BJ (cell line): ENCODE measurements at places on chromosomes 2 and 18. TPM values are rescaled to one million over a fixed set of nuclear protein-coding genes. Genes with fewer than 3 reads are reported as not detected.

The MC2R gene
- polyA plus RNA-seq = not detected in 2 replicates

GRCh38 chr2:201618744-201619662, 24.3 kb downstream of the TMEM237 start:
- no peak for DNase-seq

The FBLN7 gene
- polyA plus RNA-seq = 1.6 and 3.7 TPM in 2 replicates

DNA sequence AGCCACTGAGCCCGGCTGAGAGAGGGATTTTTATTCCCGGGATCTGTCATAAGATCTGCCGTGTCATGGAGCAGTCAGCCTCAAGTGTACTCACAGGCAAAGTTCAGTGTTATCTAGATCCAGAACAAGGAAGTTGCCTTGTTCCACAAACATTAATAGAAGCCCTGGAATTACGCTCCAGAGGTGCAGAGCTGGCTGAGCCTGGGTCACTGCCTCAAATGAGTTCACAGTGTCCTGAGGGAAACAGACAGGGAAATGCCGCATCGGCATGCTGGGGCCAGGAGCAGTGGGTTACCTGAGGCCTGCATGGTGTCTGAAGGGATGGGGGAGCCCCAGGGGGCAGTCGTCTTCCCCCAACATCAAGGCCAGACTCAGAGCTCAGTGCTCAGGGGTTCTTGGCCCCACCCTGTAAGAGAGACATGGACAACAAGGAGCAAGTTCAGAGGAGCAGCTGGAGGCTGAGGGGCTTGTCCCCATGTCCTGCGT, 42.7 kb upstream of the ODC1 start:
- DNase-seq = no peak

The LONRF2 gene
- 0.02 and 0.04 TPM in 2 replicates for polyA plus RNA-seq

The VWC2L gene
- polyA plus RNA-seq = not detected in 2 replicates

The SERPINB4 gene
- 0.06 TPM in 1 of 2 replicates, not detected in the other for polyA plus RNA-seq

- DNase-seq = no peak
Observed at GRCh38 chr18:57980573-57981307, 63.3 kb upstream of the NEDD4L start.

DNA sequence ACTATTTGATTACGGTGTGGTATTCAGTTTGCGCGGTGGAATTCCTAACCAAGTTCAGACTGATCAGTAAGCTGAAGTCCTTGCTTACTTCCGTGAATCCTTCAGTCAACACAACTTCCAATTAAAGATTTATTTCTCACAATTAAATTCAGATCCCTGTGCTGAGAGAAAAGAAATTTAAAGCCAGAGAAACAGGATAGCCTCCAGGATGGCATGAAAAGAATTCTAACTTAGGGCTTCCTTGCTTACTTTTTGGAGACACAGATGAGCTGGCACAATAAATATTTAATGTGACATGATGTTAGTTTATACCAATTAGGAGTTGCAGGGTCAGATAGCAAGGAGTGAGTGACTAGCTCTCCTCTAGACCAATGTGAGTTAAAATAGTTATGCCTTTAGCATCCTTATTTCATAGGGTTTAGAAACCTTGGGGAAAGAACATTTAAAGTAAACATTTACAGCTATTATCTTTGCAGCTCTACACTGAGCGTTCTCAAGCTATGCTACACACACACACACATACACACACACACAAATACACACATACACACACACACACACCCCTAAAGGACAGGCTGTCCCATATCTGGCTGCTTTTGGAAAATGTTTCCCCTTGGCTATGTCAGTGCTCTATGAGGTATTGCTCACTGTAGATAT, 151.0 kb downstream of the TRIB2 start:
- DNase-seq = no peak

DNA sequence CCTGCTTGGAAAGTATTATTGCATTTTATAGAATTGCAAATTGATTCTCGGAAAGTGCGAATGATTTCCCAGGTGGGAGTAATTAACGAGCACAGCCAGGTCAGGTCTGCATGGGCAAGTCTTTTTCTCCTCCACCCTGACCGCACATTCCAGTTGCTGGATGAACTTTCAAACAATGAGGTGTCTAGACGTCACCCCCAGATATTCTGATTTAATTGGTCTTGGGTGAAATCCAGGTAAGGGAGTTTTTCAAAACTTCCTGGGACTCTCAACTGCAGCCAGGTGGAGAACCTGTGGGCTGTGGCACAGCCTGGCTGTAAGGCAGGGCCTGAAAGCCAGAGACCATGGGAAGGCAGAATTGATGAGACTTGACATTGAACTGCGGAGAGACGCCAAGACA, 15.9 kb upstream of the RNF152 start:
- no peak for DNase-seq
